ENCODE measurements at places on chromosomes 4 and X.

- no peak for DNase-seq
Observed at GRCh38 chrX:137424679-137425078, 141.2 kb upstream of the ZIC3 start.

GRCh38 chr4:8506373-8507195 lies 66.0 kb downstream of the TRMT44 start:
- DNase-seq: no peak

DNA sequence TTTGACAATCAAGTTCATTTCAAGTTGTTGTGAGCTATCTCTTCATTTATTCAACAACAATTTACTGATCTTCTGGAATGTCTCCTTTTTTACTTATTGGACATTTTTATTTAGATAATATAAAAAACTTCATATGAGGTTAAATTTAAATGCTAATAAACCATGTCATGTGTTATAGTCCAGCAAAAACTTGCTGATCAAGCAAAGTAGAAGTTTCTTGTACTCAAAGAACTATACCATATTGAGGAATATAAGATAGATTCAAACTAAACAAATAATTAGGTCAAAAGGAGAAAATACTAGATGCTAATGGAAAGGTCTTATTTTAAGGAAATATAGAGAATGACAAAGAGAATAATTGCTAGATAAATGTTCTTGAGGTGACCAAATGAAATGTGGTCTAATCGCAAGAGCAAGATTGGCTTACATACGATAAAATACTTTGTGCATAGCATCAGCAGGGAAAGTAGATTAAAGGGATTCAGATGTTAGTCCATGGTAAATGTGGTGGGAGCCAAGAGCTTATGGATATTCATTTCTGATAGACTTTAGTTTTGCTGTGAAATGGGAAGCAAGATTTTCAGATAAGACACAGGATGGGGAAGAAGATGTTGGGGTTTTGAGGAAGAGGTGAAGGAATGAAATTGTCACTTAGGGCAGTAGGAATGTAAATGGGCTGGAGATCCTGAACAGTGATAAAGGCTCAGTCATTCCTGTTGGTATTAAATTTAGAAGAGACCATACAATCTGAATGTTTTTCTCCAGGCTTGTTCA lies 229.5 kb downstream of the MAPK10 start:
- no peak for DNase-seq

DNA sequence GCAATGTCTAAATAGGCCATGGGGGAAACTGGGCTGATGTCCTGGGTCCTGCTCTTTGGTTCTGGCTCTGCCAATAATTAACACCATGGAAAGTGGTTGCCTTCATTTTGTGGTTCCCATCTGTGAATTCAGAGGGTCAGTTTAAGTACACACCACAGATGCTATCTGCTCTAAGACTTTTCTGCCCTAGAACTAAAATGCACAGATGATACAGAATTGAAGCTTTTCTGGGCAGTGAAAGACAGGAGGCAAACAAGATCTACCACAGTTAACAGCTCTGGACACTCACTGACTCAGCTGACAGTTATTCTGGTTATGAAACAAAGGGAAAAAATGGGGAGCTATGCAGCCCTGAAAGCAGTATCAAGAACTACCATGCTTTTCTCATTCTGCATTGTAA lies 37.3 kb downstream of the APBB2 start:
- no peak for DNase-seq

- no peak for DNase-seq
Observed at GRCh38 chr4:87388901-87389300, 2.1 kb downstream of the HSD17B11 start.

DNA sequence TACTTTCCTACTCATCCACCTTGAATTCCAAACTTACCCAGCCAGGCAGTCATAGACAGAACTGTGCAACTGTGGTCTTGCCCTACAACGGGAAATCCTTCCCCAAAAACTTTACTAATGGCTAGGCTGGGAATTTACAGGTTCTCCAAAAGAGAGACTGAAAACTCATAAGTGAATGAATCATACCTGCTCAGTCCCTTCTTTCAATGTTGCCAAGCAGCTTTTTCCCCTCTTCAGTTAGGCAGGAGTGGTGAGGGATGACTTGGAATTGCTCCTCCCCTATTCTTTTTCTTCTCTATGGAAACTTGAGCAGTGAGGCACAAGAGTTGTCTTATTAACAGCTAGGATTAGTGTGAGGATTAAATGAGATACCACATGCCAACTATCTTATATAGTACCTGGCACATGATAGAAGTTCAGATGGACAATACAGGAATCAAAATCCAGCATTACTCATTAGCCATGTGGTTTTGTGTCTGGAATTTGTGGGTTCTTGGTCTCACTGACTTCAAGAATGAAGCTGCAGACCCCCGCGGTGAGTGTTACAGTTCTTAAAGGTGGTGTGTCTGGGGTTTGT lies 105.9 kb downstream of the TEX13A start:
- DNase-seq: no peak

DNA sequence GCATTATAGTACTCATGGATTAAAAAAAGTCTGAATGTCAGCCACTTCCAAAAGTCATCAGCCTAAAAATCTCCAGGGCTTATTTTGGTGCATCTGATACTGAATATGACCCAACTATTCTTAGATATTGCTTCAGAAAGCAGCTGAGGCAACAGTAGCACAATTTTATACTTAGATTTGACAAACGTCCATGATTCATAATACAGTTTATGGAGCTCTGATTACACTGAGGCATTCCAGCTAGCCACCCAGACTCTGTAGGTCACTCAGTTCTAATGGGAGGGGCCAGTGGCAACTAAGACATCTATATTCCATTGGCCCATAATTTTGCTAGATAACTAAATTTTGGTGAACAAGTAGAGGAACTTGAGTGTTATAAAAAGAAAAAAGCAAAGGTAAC lies 10.3 kb downstream of the SPATA4 start:
- no peak for DNase-seq

DNA sequence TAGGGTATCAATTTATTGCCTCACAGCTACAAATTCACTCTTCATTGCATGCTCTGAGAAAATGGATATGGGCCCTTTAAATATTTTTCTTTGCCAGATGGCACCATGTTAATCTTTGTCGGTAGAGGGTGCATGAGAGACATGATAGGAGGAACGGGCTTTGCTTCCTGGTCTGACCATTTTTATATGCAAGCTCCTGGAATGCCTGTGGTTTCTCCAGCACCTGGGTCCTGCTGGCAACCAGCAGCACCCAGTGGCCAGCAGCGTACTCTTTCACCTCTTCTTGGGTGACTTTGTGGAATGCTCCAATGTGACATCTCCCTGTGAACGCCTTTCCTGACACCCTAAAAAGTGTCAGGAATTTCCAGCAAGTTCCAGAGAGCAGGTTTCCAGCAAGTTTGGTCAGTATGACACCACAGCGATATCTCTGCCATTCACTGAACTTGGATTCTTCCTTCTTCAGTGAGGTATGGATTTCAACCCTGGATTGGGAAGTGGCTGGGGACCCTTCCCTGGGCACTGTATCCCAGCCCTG lies 140.3 kb upstream of the PGRMC2 start:
- no peak for DNase-seq

GRCh38 chr4:110310795-110311194 lies 112.4 kb upstream of the ELOVL6 start:
- DNase-seq: no peak

DNA sequence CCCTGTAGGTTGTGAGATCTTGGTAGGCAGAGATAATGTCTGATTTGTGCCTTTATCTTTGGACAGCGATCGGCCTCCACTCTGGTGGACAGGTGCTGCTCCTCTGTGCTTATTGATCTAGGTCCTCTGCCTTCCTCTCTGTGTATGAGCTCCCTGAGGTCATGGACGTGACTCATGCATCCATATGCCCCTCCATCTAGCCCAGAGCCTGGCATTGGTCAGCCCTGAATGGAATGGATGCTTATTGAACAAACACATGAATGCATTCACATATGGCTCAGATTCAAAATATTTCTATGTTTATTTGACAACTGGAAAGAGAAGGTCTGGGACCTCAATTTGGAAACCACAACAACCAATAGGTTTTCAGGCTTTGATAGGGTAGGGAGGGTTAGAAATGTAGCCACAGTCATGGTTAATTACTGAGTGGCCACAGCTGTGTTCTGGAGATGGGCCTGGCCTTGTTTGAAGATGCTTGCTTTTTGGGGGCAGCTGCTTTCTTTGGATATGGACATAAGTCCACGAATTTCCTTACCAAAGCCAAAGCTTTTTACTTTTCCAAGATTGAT lies 76.2 kb downstream of the SEL1L3 start:
- no peak for DNase-seq

DNA sequence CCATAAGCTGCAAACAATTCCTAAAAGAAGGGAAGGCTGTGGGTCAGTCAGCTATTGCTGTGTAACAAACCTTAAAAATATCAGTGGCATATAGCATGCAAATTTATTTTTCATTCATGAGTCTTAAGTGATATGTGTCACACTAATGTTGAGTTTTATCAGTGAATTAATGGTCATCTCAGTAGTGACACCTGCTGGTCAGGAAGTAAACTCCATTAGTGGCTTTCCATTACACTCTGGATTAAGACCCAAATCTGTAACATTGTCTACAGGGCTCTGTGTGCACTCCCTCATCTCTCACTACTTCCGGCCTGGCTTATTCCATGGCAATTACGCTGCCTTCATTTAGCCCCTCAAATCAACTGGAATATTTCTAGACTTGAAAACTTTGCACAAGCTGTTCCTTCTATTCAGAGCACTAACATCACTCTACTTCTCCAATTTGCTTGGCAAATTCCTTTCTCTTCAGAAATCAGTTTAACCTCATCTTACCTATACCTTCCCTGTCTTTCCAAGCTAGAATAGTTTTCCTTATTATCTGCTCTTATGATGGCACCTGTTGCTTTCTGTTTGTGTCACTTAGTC lies 217.3 kb upstream of the TAPT1 start:
- DNase-seq: no peak

DNA sequence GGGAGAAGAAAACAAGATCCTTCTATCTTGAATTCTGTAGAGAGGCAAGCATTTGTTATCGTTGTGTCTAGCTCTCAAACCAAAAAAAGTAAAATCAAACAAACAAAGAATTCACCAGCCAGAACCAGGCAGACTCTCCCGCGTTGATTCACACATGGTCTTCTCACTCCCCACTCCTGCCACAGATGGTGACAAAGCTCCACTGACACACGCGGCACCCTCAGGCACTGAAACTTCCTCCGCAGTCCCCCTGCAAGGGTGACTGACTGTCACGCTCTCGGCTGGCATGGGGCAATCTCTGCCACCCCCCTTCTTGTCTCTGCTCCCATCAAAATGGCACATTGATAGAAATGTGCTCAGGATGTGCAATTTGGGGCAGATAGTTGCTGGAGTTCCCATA lies 304.9 kb downstream of the DHX15 start:
- no peak for DNase-seq

DNA sequence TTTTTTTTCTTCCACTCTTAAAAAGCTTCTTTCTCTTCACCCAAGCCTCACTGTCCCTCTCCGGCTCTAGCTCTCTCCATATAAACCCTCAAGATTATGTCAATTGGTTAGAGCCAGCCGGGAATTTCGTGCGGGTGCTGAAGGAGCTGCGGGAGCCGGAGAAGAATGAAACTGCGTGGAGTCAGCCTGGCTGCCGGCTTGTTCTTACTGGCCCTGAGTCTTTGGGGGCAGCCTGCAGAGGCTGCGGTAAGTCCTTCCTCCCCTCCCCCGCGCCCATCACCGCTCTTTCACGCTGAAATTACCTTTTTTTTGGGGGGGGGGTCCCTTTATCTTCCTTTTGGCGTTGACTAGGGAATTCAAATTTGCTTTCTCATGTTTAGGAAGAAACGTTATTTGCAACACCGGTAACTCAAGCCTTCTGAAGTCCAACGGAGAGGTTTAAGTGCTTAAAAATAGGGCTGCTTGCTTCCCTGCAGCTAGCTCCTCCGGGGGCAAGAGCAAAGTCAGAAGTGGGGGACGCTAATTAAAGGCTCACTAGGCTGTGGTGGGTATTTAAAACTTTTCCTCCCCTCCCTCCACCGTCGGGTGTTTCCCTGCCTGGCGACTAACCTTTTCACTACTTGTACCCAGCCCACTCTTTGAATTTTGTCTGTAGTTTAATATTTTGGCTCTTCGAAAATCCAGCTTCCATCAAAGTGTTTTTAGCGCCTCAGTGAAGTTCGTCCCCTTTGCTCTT lies 491 bp downstream of the COL4A5 start:
- peak; percentile 41 for DNase-seq

- DNase-seq: no peak
Observed at GRCh38 chr4:159577241-159577640, 474.4 kb downstream of the RAPGEF2 start.

GRCh38 chr4:116665716-116666115 lies 419.7 kb downstream of the TRAM1L1 start:
- DNase-seq: no peak

DNA sequence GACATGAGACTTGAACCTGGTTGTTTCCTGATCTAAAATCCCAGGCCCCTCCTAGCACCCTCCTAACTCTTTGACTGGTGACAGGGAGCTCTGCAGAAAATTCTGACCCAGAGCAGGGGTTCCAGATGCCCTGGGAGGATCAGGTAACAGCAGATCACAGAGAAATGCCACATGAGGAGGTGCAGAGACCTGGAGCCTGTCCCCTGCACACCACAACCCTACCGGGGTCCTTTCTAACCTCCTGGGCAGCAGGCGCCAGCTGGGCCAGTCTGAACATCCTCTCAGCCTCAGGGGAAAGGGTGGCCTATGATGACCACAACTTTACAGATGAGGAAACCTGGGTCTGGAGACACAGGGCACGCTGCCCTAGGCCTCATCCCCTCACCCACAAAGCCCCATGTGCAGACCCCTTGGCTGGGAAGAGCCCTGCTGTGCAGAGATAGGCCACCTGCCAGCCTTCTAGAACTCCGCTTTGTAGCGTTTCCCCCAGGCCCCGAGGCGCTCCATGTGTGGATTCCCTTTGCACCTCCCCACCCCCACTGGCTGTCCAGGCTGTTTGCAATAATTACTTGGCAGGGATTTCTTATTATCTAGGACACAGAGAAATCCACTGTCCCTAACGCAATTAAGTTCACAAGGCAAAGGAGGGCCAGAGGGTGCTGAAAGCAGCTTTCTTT lies 36.5 kb downstream of the WDR1 start:
- DNase-seq: no peak

- no peak for DNase-seq
Observed at GRCh38 chr4:112284662-112285411, 867 bp downstream of the TIFA start.

- DNase-seq: no peak
Observed at GRCh38 chrX:41119803-41120202, 34.6 kb downstream of the USP9X start.

GRCh38 chr4:107578321-107578720 lies 141.7 kb downstream of the PAPSS1 start:
- DNase-seq: no peak

- DNase-seq: no peak
Observed at GRCh38 chrX:18951032-18951431, 32.9 kb downstream of the PHKA2 start.
